ENCODE measurements at places on chromosomes 1 and 21.

DNA sequence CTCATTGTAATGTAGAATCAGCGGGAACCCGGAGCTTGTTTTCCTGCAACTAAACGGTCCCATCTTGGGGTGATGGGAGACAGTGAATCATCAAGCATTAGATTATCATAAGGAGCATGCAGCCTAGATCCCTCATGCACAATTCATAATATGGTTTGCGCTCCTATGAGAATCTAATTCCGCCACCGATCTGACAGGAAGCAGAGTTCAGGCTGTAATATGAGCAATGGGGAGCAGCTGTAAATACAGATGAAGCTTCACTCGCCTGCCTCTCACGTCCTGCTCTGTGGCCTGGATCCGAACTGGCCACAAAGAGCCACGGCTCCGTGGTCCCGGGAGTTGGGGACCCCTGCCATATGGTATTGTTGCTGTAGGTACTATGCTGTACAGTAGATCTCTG is 1.6 kb downstream of the IFI44 start:
- DNase-seq, result no peak

DNA sequence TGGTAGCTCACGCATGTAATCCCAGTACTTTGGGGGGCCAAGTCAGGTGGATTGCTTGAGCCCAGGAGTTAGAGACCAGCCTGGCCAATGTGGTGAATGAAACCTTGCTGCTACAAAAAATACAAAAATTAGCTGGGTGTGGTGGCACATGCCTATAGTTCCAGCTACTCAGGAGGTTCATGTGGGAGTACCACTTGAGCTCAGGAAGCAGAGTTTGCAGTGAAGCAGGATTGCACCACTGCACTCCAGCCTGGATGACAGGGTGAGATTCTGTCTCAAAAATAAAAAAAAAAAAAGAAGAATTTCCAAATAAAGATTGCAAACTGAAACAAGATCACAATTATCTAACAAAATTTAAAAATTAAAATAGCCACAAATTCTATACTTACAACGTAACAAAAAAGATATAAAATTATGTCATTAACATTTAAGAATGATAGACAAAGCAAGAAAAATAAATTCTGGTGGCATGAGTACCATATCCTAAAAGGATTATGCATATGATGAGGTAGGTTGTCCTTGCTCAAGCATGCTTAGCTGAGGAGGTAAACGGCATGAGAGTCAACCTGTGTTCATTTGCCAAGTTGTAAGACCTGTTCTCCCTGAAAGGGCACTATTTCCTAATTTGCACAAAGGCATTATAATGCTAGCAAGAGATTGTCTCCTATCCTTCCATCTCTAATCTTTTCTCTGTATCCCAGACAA is 20.2 kb downstream of the IPP start:
- DNase-seq, result no peak

GRCh38 chr1:246447501-246447900 is 59.6 kb downstream of the SMYD3 start:
- DNase-seq, result no peak

DNA sequence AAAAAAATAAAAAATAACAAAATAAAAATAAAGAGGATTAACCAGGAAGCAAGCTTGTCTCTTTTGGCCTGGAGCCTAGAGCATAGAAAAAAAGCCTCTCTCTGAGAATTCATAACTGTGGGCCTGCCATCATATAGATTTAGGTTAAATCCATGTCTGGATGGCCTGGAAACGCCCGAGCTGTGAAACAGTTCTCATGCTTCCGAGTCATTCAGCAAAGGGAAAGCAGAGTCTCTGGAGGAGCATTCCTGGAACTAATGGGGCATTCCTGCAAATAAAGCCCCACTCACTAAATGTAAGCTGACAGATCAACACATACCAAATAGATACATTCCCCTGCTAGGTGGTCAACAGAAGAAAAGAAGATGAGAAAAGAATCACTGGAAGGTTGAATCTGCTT is 75.8 kb upstream of the GNG4 start:
- DNase-seq, result no peak

DNA sequence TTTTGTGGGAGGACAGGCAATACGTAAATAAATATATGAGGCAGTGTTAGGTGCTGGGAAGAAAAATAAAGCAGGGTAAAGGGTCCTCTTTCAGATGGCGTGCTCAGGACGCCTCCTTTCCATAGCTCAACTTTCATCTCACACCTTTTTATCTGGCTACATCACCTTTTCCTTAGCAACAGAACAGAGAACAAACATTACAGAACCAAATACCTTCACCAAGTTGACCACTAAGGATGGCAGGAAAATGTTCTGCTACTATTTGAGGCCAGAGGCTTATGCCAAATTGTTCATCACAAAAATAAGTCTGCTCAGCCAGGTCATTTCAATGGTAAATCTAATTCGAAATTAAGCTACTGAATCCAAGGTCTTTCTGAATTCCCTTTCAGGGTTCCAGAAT is 149.2 kb upstream of the C1orf21 start:
- no peak for DNase-seq

GRCh38 chr1:53111073-53111556 is 31.3 kb downstream of the SLC1A7 start:
- no peak for DNase-seq

- DNase-seq, result no peak
Measured at GRCh38 chr1:206961668-206962067, 8.6 kb downstream of the FCAMR start.

DNA sequence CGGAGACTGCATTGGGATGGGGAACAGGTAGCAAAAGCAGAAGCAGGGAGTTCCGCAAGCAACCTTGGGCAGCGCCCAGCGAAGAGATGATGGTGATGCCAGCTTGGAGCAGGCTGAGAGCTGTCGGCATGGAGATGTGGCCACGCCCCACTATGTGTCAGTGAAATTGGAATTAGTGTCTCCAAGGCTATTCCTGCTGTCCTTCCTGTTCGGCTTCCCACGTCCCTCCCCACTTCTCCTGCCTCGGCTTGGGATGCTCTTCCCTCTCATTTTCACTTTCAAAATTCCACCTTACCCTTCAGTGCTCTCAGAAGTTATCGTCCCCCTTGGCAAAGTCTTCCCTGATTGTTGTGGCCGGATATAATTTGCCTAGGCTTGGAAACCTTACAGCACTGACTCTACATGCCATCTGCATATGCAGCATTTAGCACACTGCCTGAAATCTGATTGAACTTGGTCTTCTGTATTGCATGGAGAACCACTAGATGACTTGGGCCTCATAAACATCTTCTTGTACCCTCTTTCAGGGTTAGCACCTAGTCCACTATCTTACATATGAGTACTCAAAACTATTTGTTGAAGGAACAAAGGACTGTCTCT is 270.7 kb upstream of the RUNX1 start:
- DNase-seq, result no peak

DNA sequence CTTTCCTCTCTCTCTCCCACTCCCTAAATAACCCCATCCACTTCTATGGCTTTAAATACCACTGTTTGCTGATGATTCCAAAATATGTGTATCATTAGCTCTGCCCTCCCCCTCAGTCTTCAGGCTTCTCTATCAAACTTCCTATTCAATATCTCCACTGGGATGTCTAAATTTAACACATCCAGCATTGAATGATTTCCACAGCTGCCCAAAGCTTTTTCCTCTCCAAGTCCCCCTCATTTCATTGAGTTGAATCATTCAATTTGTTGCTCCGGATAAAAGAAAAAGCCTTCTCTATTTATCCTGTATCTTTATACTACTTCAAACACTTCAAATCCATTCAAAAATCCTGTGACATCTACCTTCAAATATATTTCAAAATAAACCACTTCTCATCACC is 225.0 kb downstream of the SEC16B start:
- DNase-seq, result no peak

- DNase-seq, result no peak
Measured at GRCh38 chr1:185486346-185486745, 169.3 kb upstream of the IVNS1ABP start.

GRCh38 chr1:119124764-119125163 is 15.7 kb downstream of the WARS2 start:
- DNase-seq, result no peak

- DNase-seq, result no peak
Measured at GRCh38 chr1:59108481-59109317, 188.2 kb upstream of the FGGY start.

DNA sequence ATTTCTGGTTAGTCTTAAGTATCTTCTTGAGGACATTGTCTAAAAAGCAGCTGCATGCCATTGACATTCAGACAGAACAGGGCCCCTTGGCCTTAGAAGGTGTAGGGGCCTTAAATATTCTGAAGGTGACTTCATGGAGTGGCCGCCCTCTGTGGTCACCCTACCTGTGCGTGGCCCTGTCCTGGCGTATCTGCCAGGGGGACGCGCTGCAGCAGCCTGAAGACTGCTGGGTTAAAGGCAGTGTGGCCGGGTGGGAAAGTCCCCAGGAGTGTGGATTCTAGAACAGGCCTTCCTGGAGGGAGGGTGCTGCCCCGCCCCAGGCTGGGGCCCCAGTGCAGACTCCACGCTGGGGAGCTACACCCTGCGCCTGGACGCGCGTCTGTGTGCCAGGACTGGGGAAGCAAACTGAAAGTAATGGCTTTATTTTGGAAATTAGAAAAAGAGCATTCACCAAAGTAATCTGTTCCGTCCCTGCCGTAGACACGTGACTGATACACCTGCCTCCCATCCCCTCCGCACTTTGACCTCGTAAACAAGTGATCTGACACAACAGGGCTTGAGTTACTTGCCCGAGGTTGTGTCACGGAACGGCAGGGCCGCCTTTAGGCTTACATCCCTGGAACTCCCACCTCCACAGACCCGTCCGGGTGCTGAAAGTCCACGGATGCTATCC is 1.8 kb downstream of the AGPAT3 start:
- DNase-seq, result no peak

- no peak for DNase-seq
Measured at GRCh38 chr21:46355161-46356004, 31.4 kb downstream of the PCNT start.

DNA sequence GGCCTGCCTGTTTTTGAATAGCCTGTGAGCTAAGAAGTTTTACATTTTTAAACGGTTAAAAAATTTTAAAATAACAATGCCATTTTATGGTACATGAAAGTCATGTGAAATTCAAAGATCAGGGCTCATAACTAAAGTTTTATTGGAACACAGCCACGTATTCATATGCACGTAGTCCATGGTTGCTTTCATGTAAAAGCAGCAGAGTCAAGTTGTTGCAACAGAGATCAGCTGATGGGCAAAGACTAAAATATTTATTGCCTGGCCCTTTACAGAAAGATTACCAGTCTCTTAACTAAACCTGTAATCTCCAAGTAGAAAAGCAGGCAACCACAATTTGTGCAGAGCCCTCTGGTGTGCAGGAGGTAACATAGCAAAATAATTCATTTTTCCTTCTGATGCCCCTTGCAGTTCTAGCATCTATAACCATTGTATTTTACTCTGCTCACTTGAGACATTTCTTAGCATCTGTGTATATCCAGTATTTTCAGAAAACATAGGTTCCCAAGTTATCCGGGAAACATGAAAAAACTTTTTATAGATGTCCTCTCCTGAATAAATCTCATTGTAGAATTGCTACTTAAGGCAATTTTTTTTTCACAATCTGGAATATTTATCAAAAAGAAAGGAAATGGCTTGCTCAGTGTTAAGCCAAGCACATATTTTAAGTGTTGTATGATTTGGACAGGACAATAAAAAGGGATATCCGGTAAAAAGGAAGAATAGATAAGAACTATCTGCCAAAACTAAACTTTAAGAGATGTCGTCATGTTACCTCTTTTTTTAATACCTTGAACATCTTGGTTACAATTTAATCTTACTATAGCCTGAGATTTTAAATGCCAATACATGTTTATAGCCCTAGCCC is 430.8 kb downstream of the PLPP3 start:
- no peak for DNase-seq

DNA sequence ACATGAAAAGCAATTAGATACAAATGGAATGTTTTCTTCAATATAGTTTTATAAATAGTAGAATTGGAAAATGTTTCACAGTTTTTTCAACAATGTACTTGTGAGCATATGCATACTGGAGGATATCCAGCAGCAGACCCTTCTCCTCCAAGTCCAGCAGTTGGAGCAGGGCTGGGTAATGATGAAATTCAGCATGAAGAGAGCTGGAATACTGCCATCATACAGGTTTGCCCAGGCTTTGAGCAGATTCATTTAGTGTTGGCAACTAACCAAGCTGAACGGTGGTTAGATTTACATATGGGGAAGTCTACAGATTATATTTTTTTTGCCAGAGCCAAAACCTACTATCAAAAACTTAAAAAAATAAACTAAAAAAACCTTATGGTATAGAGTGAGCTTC is 38.3 kb downstream of the WDR3 start:
- no peak for DNase-seq

- DNase-seq, result no peak
Measured at GRCh38 chr21:14241297-14241696, 25.3 kb downstream of the RBM11 start.

GRCh38 chr1:40936931-40937339 is 42.6 kb upstream of the CTPS1 start:
- no peak for DNase-seq

- no peak for DNase-seq
Measured at GRCh38 chr1:21671915-21672314, 2.8 kb upstream of the RAP1GAP start.

DNA sequence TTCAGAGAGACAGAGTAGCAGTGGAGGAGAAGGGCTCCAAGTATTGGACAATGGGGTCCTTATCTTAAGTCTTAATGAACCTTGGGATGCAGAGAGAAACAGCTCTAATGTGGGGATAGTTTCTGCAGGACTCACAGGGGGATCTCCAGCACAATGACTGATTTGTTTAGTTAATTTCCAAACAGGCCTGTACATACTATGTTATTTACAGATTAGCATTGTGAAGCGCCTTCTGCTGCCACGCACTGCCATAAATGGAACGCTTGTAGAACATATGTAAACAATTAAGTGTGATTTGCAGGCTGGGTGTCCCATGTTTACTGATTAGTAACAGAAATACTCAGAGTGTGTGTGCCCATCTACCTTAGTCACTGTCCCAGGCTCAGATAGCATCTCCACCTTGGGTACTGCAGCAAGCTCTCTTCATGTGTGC is 56.1 kb downstream of the NTPCR start:
- no peak for DNase-seq

DNA sequence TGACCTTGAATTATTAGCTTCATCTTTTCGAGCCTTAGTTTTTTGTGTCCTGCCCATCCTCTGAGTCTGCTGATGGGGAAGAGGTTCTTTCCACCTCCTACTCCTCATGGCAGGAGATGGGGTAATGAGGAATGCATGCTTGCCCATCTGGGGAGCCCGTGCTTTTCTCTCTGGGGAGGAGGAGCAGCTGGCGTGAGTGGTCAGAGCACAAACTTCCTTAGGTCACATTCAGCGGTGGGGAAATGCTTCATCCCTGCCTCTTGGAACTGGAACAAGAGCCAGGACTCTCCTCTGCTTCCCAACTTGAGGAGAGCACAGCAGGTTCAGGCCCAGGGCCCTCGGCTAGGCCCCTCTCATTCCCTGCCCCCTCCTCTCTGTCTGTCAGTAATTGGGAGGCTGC is 155.0 kb downstream of the PCNX2 start:
- DNase-seq, result no peak
